ENCODE measurements at places on chromosomes 7 and 10.

- DNase-seq = peak; percentile 37
Measured at GRCh38 chr10:104099269-104099668, 13.6 kb upstream of the COL17A1 start.

DNA sequence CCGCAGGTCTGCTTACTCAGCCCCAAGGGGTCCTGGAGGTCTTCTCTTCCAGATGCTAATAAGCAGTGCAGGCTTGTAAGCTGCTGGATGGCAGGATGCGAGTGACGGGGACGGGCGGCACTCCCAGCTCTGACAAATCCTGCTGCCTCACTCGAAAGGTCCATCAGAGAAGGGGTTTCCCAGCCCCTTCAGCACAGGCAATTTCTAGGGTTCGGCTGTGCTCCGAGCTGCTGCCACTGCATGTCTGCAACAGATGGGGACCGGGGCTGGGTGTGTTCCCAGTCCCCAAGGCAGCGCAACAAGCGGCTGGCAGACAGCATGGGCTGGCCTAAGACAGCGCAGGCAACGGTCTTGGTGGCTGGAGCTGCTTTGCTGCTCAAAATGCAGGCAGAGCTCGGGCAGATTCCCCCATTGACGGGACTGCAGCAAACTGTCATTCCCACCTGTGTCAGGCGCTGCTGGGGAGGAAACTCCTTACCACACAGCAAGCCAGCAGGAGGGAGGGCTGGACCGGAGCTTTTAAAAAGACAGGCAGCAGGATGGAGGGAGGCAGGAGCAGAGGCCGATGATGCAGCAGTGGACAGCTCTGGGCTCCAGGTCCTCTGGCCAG, 62.4 kb downstream of the PRKAG2 start:
- no peak for DNase-seq

DNA sequence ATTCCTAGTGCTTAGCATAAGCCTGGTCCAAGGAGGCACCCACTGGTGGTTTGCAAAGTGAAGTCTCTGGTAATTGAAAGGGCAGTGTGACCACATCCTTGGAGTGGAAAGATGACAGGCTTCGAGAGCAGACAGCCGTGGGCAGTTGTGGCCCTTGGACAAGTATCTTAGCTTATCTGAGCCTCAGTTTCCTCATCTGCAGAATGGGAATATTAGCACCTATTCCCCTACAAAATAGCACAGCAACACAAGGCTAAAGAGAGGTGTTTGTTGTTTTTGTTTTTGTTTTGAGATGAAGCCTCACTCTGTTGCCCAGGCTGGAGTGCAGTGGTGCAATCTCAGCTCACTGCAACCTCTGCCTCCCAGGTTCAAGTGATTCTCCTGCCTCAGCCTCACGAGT, 29.3 kb downstream of the MYL10 start:
- DNase-seq = no peak

- no peak for DNase-seq
Measured at GRCh38 chr7:450741-451140, 68.9 kb downstream of the PDGFA start.

- DNase-seq = no peak
Measured at GRCh38 chr10:132048294-132048667, 17.5 kb upstream of the JAKMIP3 start.

- DNase-seq = no peak
Measured at GRCh38 chr10:80524190-80524909, 13.4 kb upstream of the SH2D4B start.

- no peak for DNase-seq
Measured at GRCh38 chr10:22231260-22231659, 13.4 kb upstream of the EBLN1 start.

DNA sequence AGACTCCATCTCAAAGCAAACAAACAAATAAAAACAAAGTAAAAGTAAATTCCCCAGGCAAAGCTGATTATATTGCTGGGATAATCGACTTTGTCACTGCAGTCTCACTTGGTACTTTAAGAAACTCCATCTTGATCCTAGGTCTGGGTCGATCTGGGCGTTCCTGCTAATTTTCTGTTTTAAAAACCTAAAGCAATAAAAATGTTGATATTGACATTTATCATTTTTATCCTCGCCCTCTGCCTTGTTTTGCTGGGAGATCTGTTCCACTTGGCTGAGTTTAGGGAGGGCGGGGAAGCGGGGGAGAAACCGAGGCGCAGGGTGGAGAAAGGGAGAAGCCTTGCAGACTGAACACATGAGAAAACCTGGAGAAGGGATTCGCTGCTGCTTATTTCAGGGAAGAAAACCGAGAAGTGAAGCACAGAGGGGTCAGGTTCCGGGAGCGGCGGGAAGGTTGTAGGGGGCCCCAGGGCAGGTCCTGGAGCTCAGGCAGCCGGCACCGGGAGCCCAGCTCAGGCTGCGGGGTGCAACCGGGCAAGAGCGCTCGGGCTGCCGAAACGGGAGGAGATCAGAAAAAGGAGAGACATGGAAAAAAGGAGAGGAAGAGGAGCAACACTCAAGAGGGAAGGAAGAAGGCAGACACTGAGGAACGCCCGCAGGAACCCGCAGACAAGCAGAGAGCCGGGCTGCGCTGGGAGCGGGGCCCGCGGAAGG, 27.3 kb upstream of the KMT2C start:
- DNase-seq = peak; percentile 72

DNA sequence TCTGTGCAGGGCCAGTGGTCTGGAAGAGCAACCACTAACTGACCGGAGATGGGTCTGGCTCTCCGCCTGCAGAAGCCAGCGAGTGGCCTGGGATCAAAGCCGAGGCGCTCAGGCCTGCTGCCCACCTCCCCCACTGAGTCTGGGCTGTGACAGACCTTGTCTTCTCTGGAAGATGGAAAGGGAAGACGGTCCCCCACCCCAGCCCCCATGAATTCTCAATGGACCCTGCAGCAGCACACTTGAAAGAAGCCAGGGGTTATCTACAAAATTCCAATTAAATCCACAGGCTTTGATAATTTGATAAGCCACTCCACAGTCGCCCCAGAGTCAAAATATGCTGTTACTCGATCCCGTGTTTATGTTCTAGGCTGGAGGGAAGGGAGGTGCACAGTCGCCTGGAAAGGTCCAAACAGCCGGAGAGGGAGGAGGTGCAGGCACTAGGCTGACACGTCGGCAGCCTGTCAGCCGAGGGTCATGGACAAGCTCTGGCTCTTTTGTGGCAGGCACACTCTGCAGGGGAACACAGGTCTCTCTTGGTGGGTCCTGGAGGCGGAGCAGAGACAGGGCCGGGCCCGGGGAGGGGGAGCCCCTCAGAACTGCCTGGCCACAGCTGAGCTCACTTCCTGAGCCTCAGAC, 134.9 kb downstream of the SH3PXD2A start:
- no peak for DNase-seq

DNA sequence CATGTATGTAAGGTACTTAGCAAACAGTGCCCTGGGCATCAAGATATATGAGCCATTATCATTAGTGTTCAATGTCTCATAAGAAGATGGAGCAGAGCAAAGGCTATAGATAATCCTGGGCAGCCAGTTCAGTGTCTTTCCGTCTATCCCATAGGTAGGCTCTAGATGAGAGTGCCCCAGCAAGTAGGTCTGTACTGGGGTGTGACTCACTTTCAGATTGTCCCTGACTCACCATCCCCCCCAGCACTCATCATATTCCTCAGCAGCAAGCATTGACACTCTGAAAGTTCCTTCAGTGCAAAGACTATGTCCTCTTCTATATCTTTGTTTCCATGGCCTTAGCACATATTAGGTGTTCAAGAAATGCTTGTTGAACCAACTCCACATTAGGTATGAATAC, 20.0 kb upstream of the FAM204A start:
- DNase-seq = no peak

DNA sequence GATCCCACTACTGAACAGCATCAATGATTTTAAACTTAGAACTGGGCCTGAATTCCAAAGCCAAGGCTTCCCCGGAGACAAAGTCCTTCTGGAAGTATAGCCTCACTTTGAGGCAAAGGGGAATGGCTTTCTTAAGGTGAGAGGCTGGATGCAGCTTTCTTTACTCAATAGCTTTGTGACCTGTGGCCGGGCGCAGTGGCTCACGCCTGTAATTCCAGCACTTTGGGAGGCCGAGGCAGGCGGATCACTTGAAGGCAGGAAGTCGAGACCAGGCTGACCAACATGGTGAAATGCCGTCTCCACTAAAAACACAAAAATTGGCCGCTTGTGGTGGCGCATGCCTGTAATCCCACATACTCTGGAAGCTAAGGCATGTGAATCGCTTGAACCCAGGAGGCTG, 3.2 kb upstream of the FGFR2 start:
- no peak for DNase-seq

GRCh38 chr10:101932183-101932582, 88.6 kb upstream of the KCNIP2 start:
- DNase-seq = no peak

DNA sequence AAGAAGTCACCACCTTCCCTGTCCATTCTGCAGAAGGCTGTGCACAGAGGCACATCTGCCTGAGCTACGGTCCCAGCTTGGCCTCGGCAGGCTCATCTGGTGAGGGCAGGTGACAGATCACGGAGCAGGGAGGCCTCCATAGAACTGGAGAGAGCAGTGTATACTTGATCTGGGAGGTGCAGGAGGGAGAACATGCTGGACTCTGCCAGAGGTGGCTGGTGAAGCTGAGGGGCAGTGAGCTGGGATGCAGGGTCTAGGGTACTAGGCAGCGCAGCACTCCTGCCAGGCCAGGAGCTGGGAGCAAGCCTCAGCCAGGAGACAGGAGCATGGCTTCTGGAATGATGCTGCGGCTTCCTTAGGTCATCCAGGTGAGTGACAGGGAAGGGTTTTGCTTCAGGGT, 553.0 kb downstream of the TCERG1L start:
- DNase-seq = no peak

GRCh38 chr10:8057636-8058273, 3.3 kb downstream of the GATA3 start:
- no peak for DNase-seq

DNA sequence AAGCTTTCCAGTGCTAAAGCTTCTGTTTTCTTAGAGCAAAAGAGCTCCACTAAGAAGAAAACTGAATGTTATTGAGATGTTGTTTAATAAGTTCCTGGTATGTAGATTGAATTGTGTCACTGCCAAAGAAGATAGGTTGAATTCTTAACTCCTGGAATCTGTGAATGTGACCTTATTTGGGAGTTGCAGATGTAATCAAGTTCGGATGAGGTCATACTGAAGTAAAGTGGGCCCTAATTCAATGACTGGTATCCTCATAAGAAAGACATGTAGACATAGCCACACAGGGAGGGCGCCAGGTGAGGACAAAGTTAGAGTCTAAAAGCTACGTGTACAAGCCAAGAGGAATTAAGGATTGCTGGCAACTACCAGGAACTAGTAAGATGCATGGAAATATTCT, 732.1 kb upstream of the C7orf33 start:
- DNase-seq = no peak

DNA sequence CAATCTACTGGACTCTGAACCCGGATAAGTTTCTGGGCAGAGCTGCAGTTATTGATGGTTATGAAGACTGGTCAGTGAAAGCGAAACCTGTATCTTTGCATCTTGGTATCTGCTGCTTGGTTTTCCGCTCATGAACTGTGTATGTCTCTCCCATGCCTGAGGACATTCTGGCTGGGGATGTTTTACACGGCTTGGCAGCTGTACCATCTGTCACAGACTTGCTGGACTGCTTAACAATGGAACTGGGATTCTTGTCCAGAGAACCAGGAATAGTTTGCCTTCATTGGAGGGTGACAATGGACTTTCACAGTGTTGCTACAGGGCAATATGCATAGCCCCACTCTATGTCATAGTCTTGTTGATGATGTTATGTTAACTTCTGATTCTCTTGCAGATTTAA, 119.9 kb upstream of the TMEM106B start:
- no peak for DNase-seq

- peak; percentile 94 for DNase-seq
Measured at GRCh38 chr10:16968416-16969041, 151.3 kb upstream of the RSU1 start.

GRCh38 chr10:32846974-32847373, 111.1 kb downstream of the ITGB1 start:
- no peak for DNase-seq

GRCh38 chr7:102069931-102070629, 216.6 kb upstream of the SH2B2 start:
- DNase-seq = no peak

DNA sequence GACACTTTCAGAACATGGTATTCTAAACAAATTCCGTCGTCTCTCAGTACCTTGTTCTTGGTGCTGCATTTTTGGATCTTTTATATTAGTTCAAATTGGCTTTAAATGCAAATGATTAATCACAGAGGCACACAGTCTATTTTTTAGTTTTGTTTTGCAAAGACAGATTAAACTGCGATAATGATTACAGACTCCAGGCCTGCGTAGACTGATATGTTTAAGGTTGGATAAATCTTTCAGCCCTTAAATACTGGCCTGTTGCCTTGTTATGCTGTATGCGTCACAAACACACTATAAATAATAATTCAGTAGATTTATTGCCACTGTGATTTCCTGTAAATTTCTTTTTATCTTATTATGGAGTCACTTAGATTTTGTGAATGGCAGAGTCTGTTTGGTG, 19.3 kb downstream of the CACNB2 start:
- no peak for DNase-seq

DNA sequence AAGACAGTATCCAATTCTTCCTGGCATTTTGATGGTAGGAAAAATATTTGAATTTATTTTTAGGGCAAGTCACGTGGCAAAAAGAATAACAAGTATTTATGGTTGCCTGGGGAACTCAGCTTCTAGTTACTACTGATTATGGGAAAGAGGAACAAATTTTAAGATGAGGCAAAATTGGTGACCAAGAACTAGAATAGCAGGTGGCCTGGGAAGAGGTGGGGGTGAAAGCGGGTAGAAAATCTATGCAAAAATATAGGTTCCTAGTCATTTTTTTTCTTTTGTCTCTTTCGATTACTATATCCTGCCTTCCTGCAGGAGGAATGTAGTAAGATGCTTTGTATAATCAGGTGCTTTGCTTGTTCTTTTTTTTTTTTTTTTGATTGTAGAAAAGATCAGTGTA, 27.8 kb downstream of the ENTPD1 start:
- DNase-seq = no peak

DNA sequence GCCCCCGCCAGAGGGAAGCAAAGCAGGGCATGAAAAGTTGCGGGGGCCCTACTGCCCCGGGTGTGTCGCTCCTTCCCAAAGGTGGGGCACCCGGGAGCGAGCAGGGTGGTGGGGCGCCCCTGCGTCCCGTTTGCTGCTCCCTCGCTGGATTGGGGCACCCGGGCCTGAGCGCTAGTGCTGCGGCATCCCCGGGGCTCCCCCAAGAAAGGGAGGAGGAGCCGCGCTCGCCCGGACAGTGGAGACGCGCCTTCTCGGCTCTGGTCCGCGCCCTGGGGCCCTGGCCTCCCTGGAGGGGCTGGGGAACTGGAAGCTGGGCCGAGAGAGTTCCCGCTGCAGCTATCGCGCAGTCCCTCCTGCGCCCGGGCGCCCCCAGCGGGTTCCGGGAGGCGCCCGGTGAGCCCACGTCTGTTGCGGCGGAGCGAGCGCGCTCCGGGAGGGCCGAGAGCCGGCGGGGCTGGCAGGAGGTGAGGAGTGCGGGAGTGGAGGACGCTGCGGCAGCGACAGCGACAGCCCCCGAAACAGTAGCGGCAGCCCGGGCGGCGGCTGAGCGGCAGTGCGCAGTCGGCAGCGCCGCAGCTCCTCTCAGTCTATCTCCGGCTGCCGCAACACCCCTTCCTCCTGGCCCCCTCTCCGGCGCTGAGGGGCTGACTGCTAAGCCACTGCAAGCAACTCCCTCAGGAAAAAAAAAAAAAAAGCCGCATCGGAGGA, 504 bp upstream of the BMPER start:
- DNase-seq = peak; percentile 25

All from astrocyte of the spinal cord (primary cell).